ENCODE measurements at places on chromosomes 1 and 21.

GRCh38 chr1:184069675-184070074 is 18.1 kb downstream of the TSEN15 start:
- DNase-seq, result no peak

DNA sequence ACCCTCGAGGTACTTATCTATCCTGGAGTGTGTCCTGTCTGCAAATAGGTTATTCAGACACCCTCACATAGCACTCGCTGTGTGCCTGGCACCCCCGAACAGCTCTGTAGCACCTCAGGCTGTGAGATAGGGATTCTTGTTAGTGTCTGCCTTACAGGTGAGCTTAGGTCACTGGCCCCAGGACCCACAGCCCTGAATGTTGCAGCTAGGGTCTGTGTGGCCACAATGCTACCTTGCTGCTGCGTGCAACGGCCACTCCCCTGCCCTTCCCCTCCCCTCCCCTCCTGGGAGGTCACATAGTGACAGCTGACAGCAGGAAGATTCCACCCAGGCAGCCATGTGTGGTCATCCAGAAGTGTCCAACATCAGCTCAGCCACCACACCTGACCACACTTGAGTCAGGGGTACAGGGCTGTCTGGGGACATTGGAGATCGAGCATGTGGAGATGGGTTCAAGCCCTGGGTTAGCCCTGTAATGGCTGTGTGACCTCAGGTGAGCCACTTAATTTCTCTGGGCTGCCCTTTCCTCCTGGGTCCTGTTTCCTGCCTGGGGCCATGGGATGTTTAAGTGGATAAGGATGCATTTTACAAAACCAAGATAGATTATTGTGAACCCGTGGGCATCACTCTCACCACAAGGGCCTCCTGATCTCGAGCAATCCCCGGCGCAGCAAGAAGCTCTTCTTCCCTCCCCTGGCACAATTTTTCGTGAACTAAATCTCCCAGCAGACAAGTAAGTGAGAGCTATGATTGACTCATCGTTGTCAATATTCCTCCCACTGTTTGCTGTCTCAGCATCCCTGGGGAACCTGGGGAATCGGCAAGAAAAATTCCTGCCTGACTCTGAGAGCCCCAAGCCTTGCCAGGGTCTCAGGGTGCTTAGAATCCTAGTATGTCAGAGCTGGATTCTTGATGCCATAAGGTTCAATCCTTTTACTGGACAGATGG is 208.7 kb downstream of the PTPRU start:
- DNase-seq, result no peak

GRCh38 chr1:183877053-183877720 is 72.3 kb downstream of the RGL1 start:
- no peak for DNase-seq

- no peak for DNase-seq
These were observed 322.8 kb downstream of the SEC16B start for GRCh38 chr1:177646757-177647730.

DNA sequence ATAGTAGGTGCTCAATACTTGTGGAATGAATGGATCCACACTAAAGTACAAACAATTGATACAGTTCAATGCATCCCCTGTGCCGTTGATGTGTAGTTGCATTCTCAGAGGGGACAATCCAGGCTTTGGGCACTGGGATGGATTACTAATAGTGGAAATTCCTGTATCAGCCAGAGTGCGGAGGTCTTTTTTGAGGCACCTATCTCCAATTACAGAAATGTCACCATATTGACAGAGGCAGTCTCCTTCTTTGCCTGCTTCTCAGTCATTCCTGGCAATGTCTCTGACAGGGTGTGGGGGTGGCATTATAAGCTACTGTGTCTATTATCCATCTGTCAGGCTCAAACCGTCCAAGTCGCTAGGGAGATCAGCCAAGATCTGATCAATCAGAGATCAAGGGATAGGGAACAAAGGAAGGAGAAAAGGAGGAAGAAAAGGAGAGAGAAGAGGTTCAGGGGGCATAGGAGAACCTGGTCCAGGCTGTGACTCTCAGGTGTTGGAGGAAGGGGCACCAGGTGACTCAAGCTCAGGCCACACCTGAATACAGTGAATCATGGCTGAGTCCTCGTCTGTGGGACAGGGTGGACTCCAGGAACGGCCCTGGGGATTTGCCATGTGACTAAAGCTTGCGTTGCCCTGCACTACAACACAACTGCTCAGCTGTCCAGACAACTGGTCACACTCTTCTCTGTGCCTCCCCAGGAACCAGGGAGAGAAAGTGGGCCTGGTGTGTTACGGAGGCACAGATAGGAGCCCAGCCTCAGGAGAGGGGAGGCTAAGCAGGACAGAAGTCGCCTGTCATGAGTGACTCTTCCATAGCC is 3.4 kb upstream of the LAMB3 start:
- DNase-seq, result no peak

DNA sequence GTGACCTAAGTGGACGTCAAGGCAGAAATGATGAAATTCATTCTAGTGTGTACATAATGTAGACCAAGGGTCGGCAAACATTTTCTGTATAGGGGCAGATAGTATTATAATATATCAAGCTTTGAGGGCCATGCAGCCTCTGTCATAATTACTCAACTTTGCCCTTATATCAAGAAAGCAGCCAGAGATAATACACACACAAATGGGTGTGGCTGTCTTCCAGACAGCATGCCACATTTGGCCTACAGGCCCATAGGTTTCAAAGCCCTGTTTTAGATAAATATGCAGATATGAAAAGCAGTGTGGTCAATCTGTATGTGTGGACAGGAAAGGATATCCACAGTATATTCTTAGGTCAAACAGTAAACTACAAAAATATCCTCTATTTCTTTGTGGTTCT is 320.1 kb upstream of the FMN2 start:
- no peak for DNase-seq

GRCh38 chr1:183732236-183732880 is 72.6 kb upstream of the RGL1 start:
- no peak for DNase-seq

DNA sequence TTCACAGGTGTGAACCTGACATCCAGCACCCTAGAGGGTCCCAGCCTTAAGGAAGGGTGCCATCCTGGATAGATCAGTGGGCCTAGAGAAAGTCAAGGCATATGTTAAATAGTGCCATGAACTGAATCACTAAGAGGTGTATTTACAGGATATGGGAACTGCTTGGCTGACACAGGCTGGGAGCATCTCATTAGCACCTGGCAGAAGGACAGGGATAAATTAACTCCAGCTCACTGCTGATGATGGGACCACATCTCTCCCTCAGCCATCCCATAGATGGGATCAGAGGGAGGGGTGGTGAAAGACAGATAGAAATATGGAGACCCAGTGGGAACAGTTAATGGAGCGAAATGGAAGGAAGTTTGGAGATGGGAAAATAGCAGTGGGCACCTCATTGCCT is 122.0 kb downstream of the IGSF21 start:
- DNase-seq, result no peak

DNA sequence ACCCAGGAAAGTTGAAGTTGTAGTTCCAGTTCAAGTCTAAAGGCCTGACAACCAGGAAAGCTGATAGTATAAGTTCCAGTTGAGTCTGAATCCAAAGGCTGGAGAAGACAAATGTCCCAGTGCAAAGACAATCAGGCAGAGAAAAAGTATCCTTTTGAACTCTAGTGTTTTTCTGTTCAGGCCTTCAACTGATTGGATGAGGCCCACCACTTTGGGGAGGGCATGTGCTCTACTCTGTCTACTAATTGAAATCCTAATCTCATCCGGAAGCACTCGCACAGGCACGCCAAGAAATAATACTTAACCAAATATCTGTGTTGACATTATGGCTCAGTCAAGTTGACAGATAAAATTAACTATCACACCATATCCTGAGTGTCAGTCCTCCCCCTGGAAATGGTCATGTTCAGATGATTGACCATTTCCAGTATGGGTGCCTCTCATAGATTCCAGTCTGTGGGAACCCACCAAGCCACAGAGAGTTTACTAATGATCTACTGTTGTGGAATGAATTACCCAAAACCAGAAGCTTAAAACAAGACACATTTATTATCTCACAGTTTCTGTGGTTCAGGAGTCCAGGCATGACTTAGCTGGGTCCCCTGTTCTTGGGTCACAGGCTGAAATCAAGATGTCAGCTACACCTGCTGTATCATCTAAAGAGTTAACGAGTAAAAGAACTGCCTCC is 296.3 kb upstream of the ZP4 start:
- DNase-seq, result no peak

- no peak for DNase-seq
These were observed 46.2 kb upstream of the EDEM3 start for GRCh38 chr1:184800876-184801275.

GRCh38 chr21:42666925-42667324 is 13.5 kb downstream of the PDE9A start:
- DNase-seq, result no peak

DNA sequence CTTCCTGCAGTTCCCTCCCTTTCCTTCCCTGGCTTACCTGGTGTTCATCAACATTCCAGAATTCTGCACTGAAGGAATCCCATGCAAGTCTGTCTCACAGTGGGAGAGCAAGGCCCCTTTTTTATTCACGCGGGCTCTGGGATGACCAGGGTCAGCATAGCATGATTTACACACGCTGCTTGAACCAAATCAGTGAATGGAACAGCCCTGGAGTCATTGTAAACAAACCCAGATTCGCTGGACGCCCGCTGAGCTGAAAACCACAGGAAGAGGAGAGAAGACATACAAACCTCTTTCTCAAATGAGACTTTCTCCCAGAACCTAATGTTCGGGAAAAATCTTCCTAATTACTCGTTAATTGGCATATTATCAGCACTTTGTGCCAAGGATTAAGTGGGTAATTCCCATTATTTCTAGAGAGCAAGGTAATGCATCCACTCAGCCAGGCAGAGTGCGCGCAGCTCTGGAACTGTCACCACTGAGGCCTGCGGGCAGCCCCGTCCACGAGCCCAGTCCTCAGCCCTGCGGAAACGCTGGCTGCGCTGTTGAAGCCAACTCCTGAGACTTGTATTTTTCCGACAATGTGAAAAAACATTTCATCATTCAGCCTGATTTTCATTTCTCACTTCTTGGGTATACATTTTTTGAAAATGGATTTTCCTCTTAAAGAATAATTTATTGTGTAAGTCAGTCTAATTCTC is 140.0 kb downstream of the ETS2 start:
- DNase-seq, result no peak
